Amniotic stem cell (primary cell): ENCODE measurements at places on chromosomes 6 and 20.

DNA sequence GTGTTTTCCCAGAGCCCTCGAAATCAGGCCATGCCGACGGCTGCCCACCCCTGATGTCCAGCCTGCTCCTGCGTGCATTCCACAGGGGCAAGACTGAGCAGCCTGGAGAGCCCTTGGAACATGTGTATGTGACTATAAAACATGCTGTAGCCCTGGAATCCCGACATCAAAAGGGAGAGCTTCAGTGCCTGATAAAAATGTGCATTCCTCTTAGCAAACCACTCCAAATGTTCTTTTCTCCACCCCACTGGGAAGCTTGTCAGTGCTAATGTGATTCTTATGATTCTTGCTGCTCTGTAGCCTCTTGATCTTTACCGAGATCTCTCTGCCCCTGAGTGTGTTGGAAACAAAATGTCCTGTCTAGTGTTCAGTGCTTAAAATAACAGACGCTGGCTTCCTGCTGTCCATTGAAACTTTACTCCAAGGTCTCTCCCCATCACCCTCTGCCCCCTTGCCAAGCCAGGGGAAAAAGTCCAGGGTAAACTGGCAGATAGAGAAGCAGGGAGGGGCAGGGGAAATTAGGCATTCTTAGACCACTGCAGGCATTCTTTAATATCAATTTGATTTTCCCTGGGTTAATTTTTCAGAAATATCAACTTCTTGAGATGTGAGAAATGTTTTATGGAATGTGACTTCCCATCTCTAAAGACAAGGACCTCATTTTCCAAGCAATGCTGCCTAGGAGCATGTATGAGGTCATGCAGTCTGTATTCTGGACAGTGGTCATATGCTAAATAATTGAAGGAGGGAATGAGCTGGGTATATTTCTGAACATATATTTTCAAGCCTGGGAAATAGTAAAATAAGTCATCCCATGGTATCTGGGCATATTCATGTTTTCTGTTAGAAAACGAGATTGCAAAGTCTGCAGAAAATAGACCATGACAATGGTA, 73.8 kb upstream of the ISM1 start:
- DNase-seq = no peak

DNA sequence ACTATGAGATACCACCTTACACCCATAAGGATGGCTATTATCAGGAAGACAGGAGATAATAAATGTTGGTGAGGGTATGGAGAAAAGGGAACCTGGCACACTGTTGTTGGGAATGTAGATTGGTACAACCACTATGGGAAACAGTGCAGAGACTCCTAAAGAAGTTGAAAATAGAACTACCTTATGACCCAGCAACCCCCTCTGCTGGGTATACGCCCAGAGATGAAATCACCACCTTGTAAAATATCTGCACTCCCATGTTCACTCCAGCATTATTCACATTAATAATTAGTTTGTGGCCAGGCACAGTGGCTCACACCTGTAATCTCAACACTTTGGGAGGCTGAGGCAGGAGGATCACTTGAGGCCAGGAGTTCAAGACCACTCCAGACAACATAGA, 26.8 kb downstream of the ZBTB9 start:
- DNase-seq = no peak

- DNase-seq = no peak
Measured at GRCh38 chr6:26296857-26297648, 67.9 kb upstream of the BTN3A2 start.

GRCh38 chr20:32845786-32846185, 12.9 kb upstream of the EFCAB8 start:
- DNase-seq = no peak

DNA sequence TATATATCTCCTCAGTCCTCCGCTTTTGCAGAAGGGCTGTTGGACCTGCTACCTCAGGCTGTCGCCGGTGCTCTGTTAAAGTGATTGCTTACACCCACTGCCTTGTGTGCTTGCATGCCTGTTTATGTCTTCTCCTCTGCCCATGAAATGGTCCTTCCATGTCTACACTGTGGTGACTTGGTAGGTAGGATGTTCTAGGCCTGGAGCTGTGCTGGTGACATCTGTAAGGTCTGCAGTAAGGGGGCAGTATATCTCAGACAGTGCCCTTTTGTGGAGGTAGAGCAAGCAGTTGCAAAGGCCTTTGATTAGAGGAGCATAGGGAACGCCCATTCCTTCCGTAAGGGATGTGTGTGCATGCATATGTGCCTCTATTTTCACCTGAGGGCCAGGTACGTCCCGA, 40.3 kb downstream of the VAPB start:
- DNase-seq = no peak

DNA sequence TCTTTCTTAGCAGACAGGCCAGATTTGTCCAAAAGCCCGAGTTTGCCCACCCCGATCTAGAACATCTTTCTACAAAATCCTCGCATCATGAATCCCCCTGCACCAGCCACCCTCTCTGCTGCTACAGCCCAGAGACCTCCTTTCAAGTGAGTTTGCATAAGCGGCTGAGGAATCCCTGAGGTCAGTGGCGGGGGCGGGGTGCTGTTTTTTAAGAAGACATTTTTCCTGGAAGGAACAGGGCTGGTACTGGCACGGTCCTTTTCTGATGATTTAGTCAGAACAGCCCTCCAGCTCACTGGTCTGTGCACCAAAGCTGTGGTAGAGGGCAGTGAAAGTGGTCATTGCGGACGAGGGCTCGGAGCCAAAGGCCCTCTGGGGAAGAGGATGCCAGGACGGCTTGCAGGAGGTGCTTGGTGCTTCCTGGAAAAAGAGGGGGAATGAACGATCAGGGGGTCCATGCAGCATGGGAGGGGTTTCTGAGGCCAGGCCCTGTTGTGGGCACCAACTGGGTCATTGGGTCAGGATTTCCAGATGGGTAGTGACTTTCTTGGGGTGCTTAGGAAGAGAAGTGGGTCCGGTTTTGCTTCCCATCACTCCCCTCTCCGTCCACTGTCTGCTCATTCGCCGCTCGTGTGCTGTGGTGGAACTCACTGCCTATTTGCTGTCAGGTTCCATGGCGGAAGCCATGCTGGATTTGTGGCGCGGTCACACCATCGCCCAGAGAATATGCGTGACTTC, 50.4 kb downstream of the GNAS-AS1 start:
- no peak for DNase-seq

DNA sequence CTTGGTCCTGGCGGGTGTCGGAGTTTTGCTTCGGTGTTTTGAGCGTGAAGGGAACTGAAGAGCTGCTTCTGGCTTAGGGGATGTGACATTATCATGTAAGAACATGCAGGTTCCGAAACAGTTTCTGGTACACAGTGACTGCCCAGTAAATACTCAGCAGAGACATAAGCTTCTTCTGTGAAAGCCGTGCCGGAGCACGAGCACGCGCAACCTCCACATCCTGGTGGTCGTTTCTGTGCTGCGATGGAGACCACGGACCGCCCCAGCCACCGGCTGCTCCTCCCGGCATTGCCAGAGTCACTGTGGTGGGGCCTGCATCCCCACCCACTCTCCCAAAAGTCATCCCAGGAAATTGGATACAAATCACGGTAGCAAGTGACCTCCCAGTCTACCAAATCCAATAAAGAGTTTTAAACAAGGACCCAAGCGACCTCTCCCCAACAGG, 18.7 kb downstream of the KIF25 start:
- DNase-seq = no peak

DNA sequence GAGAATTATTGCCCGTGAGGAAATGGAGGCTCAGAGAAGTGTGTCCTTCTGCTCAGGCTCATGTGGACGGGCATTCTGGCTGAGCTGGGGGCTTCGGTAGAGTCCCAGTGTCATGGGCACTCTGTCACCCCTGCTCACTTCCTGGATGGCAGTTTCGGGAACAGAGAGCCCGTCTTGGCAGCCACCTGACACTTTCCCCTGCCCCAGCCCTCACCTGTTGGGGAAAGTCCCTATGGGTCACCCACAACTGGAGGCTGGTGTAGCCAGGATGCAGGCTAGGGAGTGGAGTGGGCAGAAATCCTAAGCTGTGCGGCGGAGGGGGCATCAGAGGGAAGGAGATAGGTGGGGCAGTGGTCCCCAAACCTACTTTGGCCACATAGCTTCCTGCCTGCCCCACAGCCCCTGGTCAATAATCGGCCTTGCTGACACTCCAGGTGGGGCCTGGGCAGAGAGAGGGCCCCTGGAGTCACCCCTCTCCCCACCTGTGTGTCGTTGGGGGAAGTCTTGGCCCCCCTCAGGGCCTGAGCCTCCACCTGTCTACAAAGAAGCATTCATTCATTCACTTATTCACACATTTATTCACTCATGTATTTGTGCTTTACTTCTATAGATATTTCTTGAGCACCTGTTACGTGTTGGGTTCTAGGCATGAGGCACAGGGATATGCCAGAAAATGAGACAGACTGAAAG, 40.5 kb downstream of the SNAI1 start:
- no peak for DNase-seq

DNA sequence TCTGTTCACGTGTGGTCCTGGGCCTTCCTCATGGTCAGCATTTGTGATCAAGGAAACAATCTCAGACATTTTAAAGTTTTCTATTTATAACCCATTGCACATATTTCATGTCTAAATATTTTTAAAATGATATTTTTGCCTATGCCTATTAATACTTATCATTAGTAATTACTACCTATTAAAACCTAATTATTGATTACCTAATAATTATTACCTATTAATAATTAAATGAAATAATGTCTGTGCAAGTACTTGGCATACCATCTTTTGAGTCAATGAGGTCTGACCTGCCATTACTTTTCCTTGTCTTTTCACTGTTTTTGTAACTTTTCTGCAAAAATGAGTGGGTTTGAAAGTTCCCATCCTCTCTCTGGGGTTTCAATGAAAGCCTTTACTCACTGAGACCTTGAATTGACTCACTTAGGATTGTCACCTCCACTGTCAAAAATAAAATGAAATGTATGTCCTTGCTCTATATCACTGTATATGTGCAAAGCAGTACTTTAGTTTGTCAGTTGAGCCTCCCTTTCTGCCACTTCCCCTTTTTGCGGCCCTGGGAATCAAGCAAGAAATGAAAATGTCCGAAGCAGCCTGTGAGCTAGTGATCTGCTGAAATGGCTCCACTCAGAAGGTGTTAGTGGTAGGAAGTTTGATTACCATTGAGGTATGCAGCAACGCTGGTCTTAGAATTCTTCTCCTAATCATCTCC, 87.8 kb downstream of the L3MBTL3 start:
- DNase-seq = no peak

GRCh38 chr6:121413879-121414278, 21.6 kb upstream of the GJA1 start:
- DNase-seq = no peak

DNA sequence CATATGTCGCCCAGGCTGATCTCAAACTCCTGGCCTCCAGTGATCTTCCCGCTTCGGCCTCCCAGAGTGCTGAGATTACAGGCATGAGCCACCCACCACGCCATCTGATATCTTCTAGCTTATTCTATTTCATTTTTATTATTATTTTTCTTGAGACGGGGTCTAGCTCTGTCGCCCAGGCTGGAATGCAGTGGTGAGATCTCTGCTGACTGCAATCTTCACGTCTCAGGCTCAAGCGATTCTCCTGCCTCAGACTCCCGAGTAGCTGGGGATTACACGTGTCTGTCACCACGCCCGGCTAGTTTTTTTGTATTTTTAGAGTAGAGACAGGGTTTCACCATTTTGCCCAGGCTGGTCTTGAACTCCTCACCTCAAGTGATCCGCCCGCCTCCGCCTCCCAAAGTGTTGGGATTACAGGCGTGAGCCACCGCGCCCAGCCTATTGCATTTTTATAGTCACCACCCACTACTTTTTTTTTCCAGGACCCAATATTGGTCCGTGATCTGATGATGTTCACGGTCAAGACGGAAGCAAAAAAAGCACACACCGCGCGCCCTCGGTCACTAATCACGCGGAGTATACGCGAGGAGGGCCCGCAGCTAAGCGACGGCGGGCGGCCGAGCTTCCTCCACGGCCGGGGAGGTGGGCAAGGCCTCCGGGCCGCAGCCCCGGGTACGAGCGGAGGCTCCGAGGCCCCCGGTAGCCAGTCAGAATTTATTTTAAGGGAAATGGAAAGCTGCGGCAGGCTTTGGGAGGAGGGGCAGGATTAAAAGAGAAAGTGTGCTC, 1.1 kb upstream of the LSM14B start:
- no peak for DNase-seq

DNA sequence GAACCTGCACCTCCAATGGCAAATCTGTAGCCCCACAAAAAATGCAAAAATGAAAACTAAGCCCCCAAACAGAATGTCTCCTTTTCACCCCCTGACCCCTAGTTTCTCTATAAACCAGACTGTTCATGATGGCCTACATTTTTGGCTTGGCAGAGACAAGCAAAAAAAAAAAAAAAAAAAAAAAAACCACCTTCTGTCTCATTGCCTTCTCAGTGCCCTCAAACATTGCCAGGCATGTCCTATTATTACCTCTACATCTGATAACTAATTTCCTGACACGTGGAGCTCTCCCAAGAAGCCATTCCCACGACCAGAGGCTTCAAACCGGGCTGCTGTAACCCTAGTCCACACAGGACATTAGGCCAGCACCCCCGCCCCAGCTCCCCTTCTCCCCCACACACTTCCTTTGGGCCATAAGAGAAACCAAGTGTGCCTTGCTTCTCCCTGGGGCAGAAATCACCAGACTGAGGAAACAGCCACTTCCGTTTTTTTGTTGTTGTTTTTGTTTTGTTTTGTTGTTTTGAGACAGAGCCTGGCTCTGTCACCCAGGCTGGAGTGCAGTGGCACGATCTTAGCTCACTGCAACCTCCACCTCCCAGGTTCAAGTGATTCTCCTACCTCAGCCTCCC, 65.4 kb downstream of the GPR6 start:
- no peak for DNase-seq

DNA sequence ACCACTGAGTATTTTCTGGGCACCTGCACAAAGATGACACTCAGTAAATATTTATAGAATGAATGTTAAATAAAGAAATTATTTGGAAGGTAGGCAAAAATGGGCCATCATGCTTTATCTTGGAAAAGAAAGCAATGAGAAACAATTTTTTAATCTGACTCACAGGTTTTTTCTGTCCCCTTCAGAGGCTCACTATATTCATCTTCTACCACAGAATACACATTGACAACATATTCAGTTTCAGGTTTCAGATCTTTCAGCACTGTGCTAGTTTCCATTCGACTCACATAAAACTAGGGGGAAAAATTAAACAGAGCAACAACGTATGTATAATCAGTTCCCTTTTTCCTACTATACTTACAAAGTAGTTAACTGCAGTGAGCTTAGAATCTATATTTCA, 58.3 kb downstream of the COL12A1 start:
- no peak for DNase-seq

DNA sequence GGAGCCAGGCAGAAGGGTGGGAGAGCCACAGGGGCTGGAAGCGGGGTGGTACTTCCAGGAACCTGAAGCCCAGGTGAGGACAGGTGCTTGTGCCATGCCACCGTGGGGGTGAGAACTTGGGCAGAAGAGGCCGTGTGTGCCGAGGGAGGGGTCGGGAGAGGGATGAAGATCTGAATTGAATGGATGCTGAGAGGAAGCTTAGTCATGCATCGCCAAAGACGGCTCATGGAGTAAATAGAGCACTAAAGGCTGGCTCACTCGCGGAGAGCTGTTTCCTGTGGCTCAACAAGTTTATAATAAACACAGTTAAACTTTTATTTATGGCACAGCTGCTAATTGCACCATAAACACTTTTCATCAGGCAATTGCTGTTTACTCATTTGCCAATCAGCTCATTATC, 21.7 kb upstream of the MYT1 start:
- no peak for DNase-seq
